Right ventricle myocardium inferior (tissue), 1 donor: ENCODE measurements at places on chromosomes 6 and 20.

- no peak for DNase-seq
Measured at GRCh38 chr6:5085648-5086293, 630 bp downstream of the PPP1R3G start.

DNA sequence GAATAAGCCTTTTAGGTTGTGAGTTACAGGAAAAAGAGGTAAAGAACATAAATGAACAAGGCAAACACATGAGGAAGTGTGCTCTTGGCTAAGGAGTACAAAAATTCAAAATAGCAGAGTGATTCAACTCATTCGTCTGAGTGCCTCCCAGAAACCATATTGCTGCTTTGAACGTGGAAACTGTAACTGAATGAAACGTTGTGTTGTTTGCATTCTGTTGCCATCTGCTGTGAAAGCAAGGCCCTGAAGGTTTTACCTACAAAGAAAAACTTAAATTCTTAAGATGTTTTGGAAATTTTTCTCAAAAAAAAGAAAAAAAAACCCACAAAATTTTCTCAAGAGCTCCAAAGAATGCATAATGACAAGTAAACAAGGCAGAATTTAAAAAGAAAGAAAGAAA lies 375.4 kb upstream of the HS3ST5 start:
- no peak for DNase-seq

DNA sequence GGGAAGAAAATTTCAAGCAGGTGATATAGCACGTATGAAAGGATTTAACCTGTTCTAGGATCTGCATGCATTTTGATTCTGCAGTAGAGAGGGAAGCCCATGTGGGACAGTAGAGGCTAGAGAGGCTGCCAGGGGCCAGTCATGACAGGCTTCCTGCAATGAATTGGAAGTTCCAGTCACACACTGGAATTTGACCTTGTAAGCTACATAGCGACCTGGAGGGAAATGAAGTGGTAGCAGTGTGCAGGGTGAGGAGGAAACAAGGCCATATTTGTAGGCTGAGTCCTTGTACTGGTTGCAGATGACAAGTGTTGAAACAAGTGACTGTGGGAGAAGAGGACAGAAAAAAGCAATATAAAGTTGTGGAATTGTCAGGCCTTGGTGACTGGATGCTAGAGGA lies 58.6 kb upstream of the OLIG3 start:
- DNase-seq, result no peak

DNA sequence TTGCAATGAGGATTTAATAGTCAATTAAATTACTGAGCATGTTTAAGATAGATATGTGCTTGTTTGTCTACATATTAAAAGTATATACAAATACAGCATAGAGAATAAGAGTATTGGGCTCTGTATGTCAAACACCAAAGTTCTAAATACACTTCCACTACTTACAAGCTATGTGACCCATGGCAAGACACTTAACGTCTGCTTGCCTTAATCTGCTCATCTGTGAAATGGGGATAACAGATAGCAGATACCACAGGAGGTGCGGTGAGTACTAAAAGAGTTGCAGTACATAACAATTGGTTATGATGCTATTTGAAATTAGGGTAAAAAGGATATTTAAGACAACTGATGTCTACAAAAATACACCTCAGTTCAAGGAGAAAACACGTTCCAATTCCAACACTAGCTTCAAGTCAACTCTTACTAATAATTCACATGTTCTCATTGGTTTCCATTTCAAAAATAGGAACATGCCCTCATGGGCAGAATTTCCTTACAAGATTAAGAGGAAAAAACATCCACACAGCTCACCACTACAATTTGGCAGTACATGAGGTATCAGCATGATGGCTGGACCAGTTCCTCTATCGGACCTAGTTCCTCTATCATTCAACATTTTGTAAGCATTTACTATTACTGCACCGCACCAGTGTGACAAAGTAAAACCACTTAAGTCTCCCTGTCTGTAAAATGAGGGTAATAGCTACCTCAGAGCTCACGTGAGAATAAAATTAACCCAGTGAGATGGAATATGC lies 101.1 kb downstream of the SMLR1 start:
- no peak for DNase-seq

GRCh38 chr6:129353067-129353466 lies 356.9 kb downstream of the ARHGAP18 start:
- no peak for DNase-seq

- DNase-seq, result no peak
Measured at GRCh38 chr6:65566117-65566516, 140.9 kb downstream of the EYS start.

- peak; percentile 46 for DNase-seq
Measured at GRCh38 chr6:6497541-6497940, 91.0 kb upstream of the LY86 start.

DNA sequence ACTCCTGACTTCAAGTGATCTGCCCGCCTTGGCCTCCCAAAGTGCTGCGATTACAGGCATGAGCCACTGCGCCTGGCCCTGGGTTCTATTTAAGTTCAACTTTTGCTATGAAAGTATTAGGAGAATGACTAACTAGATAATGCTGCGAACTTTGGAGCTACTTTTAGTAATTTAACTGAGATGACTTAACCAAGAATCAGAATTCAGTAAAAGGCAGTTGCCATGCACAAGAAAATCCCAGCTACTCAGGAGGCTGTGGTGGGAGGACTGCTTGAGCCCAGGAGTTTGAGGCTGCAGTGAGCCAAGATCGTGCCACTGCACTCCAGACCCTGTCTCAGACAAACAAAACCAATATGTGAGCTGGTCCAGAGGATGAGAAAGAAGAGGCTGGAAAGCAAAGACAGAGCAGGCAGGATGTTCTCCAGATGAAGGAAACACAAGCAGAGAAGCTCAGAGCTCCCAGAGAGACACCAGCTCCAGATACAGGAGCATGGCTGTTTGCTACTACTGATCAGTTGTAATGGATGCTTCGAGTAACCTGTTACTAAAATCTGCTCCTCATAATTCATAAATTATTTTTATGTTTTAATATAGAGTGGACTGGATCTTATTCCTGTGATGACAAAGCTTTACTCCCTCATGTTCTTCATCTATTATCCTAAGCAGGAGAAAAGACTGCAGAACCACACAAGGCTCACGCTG lies 23.9 kb downstream of the ZNF217 start:
- DNase-seq, result no peak

DNA sequence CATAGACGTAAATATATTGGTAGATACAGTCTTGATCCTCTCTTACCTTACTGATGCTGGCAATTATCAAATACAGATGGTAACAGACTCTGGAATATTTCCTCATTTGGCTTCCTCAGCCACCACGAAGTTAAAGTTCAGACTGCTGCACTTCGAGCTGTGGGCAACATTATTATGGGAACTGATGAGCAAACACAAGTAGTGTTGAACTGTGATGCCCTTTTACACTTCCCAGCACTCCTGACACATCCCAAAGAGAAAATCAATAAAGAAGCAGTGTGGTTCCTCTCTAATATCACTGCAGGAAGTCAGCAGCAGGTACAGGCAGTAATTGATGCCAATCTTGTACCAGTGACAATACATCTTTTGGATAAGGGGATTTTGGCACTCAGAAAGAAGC lies 162.7 kb upstream of the NT5E start:
- no peak for DNase-seq

DNA sequence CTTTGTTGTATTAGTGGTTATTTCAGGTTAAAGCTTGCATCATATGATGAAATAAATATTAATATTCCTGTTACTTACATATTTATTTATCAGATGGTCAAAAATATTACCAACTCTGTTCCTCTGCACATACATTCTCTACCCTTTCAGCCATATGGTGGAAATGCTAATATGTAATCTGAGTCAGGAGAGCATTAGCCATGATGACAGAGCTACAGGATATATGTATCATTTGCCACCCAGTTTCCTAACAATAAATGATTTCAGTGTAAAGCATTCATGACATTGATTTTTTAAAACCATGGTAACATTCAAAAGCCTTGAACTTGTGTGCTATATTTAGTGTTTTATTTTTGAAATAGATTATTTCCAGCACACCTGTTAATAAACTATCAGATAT lies 16.6 kb downstream of the POPDC3 start:
- DNase-seq, result no peak

DNA sequence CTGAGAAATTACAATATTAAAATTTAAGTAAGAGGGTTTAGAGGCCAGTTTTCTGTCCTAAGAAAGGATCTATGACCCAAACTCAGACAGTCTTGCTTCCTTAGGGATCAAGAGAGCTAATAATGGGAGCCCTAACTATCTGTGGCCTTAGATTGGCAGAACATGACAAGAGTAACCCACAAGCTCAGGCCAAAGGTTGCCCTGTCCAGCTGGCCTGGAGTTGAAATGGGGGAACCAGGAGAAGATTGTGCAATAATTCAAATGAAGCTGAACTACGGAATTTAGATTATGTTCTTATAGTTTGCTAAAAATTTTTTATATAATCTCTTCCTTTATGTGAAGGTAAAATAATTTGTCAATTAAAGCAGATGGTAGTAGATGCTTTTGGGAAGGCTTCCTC lies 26.4 kb downstream of the LAMA4 start:
- DNase-seq, result no peak

DNA sequence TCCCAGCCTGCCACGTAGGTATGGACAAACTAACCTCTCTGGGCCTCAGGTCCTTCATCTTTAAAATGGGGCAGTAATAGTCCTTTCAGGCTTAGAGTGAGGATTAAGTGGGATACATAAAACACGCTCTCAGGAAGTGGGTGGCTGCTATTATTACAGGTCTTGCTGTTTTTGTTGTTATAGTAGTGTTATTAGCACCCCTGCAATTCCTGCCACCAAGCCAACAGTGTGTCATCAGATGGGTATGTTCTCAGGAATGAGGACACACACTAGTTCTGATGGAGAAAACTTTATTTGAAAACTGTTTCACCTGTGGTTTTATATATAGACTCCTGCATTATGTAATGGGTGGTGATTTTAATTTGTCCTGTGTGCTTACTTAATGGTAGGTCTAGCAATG lies 131.7 kb downstream of the LRRC1 start:
- no peak for DNase-seq

- no peak for DNase-seq
Measured at GRCh38 chr6:151412909-151413308, 21.6 kb upstream of the ZBTB2 start.

- no peak for DNase-seq
Measured at GRCh38 chr6:139247618-139248017, 44.2 kb downstream of the TXLNB start.

DNA sequence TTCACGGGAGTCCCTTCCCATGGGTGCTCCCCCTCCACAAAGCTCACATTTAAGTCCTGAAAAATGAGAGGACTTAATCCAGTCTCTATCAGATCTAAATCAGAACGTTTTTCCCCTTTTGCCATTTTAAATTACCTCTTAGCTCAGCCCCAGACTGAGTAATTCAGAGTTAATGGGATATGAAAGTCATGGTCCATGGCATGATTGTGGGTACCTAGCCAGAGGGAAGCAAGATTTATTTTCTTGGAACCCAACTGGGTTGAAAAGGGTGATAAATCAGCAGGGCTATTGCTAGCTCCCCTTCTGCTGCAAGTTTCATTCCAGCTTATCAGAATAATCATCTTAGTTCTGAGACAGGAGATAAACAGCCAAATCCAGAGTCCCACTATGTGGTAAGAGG lies 320.2 kb upstream of the CHD6 start:
- no peak for DNase-seq

GRCh38 chr20:2930538-2930937 lies 57.3 kb downstream of the PTPRA start:
- no peak for DNase-seq

GRCh38 chr6:139148557-139149235 lies 13.8 kb downstream of the HECA start:
- no peak for DNase-seq

- DNase-seq, result no peak
Measured at GRCh38 chr20:21136015-21136732, 10.3 kb downstream of the KIZ start.

DNA sequence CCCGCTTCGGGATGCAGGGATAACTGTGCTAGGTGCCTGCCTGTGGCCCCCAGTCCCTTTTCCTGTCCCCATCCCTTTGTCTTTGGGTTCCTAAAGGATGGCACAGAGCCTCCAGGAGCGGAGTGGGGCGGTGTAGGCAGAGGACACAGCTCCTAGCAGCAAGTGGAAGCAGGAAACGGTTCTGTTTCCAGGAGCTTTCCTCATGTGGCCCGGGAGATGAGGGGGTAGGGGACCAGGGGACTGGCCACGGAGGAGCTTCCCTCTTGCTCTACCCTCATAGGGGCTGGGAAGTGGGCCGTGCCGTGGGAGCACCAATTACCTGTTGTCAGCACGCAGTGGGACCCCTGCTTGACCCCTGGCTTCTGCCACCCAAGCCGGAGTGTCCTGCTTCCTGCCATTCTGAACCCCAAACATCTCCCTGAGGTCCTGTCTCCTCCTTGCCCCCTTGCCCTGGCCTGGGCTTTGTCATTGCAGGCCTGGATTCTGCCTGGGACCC lies 76.9 kb downstream of the SRC start:
- no peak for DNase-seq

DNA sequence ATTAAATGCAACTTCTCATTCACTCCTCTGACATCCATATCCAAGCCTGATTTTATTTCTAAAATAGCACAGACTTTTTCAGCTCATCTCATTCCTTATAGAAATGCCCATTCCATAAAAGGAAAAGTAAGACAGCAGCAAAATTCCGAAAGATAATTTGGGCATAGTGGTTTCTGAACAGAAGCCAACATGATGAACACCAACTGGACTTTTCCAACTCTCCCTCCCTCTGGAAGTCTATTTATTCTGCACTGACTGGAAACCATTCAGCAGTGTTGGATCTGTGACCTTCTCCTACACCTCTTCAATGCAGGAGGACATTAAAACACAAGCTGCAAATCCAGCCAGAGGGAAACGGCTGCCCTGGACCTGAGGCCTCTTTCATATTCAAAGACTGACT lies 306.2 kb upstream of the NT5E start:
- no peak for DNase-seq

- DNase-seq, result no peak
Measured at GRCh38 chr6:69881322-69882151, 15.2 kb downstream of the COL19A1 start.

- DNase-seq, result no peak
Measured at GRCh38 chr6:27452496-27452897, 20.4 kb downstream of the ZNF184 start.

- no peak for DNase-seq
Measured at GRCh38 chr6:15577106-15577505, 85.7 kb downstream of the DTNBP1 start.

- no peak for DNase-seq
Measured at GRCh38 chr20:23293689-23294088, 56.9 kb upstream of the NXT1 start.
